ENCODE measurements at places on chromosomes 16 and 17.
A peak's percentile ranks its signal among the peaks of the same experiment; 100 is the strongest.

DNA sequence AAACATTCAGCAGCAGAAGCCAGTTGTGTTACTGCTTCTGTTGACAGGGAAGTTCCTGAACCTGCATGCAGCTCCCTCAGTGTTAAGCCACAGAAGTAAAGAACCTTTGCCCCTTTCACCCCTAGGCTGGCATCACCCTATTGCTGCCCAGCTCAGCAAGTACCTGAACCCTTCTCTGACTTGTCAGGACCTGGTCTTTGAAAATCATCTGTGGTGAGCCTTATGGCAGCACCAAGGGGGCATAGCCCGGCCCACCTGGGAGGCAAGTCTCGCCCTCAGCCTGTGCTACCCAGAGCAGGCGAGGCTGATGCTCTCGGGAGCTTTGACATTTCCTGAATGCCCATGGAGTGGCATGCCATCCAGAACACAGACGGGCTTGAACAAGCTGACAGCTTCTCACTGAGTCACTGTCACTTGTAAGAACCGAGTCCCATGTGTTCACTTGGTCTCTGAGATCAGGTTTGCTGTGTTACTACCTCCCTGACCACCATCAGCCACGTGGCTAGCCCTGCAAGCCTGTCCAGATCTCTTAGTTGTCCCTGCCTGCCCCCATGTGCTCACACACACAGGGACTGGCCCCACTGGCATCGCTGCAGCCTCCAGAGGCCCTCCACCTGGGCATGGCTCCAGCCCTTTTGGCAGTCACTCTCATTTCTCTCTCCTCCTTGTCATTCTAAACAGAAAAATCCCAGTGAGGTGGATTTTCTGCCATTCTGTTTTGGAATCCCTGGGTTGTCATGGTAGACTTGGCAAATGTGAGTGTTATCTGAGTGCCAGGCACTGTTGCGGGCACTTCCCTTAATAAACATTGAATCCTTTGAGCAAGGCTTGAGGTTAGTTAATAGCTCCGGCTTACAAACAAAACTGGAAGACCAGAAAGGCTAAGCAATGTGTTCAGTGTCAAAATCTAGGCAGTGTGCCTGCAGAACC lies 2.9 kb upstream of the CARMIL2 start:
- peak; percentile 62 for DNase-seq

DNA sequence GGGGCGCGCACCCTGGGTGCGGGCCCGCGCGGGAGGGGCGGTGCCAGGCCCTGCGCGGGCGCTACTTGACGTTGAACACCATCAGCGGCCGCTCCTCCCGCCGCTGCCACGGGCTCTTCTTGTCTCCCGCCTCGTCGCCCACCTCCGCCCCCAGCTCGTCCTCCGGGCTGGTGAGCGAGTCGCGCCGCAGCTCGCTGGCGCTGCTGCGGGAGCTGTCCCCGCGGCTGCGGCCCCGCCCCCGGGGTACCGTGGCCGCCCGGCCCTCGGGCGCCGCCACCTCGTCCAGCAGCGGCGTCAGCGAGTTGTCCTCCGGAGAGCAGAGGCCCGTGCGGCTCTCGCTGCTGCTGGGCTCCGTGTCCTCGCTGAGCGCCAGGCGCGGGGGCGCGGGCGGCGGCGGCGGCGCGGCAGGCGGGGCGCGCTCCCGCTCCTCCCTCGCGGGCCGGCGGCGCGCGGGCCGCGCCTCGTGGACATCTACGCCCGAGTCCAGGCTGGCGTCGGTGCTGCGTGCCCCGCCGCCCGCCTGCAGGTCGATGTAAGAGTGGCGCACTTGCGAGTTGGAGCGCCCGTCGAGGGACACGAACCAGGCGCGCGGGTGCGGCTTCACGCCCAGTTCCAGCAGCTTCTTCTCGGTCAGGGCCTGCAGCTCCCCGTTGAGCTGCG lies 8.7 kb downstream of the GRN start:
- peak; percentile 12 for DNase-seq

GRCh38 chr17:13024526-13025257 lies 6.9 kb upstream of the ELAC2 start:
- DNase-seq, result peak; percentile 11

DNA sequence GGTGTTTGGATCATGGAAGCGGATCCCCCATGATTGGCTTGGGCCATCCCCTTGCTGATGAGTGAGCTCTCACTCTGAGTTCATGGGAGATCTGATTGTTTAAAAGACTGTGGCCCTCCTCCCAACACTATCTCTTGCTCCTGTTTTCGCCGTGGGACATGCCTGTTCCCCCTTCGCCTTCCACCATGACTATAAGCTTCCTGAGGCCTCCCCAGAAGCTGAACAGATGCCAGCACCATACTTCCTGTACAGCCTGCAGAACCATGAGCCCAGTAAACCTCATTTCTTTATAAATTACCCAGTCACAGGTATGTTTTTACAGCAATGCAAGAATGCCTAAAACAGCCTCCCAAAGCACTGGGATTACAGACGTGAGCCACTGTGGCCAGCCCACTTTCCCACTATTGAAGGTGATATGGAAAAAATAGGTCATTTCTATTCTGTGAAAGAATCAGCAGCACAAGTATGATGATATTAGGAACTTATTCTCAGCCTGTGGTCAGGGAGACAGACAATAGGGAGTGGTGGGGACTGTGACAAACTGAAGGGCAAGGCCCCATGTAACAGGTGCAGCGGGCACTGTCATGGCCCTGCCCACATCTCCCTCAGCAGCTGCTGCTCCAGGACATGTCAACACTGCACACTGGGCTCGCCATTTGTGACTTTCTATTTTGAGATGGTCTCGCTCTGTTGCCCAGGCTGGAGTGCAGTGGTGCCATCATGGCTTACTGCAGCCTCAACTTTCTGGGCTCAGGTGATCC lies 33.7 kb upstream of the LITAF start:
- no peak for DNase-seq

GRCh38 chr17:42681976-42682721 lies at the start of gene CNTNAP1:
CNTNAP1 (plus strand) TSS chr17:42682531; CDS start chr17:42682830, 299 bp downstream.
- peak; percentile 43 for DNase-seq

DNA sequence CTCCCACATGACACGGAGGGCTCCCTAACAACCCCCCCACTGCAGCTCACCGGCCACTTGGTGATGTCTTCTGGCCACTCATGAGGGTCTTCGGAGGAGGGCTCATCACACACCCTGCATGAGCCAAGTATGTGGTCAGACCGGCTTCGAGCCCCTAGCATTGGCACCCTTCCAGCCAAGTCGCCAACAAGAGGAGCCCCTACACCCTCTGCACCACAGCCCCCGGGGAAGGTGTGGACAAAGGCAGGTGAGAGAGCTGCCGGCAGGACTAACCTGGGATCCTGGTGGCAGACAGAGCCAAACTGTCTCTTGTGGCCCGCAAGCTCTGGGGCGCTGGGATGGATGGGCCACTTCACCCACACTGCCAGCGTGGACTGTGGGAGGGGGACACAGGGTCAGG lies 6.5 kb downstream of the SNRNP25 start:
- no peak for DNase-seq

DNA sequence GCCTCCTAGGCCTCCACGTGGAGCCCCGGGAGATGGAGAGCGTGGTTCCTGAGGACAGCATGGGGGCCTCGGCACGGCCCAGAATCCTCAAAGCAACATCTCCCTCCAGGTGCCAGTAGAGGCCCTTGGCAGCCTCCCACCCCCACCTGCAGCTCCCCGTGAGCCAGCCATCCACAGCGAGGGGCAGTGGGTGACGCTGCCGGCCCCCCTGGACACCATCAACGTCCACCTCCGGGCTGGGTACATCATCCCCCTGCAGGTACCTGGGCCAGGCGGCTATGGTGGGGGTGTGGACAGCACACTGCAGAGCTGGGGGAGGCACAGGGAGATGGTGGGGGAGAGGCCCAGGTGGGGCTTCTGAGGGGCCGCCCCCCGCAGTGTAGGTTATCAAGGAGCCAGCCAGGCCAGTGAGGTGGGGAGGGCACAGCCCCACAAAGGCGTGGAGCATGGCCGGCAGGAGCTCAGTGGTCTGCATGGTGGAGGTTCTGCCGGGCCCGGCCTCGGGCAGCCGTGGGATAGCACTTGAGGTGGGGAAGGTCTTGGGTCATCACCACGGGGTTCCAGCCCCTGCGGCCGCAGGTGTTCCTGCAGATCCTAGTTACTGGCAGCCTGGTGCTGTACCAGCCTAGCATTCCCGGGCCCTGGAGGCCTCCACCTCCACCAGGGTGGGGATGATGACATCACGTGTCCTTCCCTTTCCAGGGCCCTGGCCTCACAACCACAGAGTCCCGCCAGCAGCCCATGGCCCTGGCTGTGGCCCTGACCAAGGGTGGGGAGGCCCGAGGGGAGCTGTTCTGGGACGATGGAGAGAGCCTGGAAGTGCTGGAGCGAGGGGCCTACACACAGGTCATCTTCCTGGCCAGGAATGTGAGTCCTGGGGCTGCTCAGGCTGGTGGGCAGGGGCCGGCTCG lies 16.4 kb downstream of the GAA start:
- no peak for DNase-seq

DNA sequence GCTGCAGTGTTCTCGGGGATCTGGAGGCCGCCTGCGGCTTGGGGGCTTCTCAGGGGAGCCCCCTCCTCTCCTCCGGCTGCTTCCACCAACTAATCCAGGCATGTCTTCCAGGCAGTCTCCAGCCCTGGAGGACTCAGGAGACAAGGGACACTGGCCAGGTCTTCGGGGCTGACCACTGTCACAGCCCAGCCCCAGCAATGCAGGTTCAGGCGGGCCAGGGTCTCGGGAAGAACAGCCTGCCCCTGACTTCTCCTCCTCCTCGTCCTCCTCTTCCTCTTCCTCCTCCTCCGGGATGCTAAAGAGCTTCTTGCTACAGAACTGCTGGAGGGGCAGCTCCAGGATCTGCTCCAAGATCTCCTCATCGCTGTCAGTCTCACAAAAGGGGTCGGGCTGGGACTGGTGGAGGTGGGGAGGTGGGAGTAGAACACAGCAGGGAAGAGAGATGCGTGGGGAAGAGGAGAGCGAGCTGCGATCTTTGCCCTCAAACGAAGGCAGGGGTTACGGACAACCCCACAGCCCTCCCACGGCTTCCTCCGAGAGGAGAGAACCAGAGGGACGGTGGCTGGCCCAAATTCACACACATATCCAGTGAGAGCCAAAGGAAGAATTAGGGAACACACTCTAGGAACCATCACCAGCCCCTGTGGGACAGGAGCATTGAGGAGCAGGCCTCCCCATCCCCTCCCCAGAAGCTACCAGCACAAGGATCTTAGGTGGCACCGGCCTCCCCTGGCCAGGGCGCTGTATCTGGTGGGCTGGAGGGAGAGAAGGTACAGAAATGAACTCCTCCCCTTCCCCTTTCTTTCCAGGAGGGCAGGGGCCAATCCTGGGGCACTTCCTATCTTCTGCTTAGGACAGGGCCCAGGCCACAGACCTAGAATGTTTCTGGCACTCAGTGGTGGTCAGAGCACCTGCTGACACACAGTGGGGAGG lies 19.3 kb downstream of the TSPOAP1 start:
- DNase-seq, result no peak

GRCh38 chr17:42674755-42675347 lies 1.9 kb downstream of the PLEKHH3 start:
- DNase-seq, result no peak

Data from hippocampal formation (tissue), 2 donors.